Activated CD4-positive, alpha-beta T cell treated with anti-CD3 and anti-CD28 coated beads, Interleukin-2, amount 50 U/mL, for 24 hours (primary cell): ENCODE measurements at places on chromosomes 11 and 22.

DNA sequence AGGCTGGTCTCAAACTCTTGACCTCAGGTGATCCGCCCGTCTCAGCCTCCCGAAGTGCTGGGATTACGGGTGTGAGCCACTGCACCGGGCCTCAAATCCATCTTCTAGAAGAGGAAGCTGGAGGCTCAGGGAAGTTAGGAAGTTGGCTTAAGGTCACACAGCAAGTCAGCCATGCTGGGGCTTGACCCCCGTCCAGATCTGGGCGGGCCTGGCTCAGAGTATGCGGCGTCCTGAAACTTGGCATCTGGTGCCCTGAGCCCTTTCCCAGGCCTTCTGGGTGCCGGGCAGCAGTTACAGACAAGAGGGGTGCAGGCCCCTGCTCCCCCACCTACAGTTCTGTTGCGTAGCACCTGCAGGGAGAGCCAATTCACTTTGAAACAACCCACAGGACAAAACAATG, 11.2 kb downstream of the MPPED1 start:
- no peak for DNase-seq

DNA sequence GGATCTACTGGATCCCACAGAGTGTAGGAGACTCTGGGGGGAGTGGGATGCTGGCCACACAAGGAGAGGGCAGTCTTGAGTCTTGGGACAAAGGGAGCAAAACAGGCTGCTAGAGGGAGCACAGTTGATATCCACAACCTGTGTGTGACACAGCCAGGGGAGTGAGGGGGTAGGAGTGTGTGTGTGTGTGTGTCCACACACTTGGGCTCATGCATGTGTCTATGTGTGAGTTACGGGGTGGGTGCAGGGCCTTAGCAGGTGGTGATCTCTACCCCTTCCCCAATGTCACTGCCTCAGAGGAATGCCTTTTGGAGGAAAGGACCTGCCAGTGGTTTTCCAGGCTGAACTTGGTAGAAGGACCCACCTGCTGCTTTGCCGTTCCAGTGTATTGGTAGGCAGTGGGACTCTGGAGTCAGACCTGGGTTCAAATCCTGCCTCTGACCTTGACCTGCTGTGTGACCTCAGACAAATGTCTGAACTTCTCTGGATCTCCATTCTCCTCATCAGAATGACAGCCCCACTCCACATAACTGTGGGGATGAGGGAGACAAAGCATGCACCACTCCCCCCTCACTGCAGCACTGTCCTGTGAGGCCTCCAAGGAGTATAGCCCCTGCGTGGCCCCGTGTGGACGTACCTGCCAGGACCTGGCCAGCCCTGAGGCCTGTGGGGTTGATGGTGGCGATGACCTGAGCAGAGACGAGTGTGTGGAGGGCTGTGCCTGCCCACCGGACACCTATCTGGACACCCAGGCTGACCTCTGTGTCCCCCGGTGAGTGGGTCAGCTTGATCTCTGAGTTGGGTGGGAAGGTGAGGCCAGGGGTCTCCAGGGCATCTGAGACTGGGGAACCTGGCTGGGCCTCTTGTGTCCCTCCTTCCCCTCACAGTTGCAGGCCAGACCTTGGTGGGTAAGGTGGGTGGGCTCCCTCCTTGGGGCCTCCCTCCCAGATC, 27.4 kb downstream of the OTOG start:
- DNase-seq, result no peak

DNA sequence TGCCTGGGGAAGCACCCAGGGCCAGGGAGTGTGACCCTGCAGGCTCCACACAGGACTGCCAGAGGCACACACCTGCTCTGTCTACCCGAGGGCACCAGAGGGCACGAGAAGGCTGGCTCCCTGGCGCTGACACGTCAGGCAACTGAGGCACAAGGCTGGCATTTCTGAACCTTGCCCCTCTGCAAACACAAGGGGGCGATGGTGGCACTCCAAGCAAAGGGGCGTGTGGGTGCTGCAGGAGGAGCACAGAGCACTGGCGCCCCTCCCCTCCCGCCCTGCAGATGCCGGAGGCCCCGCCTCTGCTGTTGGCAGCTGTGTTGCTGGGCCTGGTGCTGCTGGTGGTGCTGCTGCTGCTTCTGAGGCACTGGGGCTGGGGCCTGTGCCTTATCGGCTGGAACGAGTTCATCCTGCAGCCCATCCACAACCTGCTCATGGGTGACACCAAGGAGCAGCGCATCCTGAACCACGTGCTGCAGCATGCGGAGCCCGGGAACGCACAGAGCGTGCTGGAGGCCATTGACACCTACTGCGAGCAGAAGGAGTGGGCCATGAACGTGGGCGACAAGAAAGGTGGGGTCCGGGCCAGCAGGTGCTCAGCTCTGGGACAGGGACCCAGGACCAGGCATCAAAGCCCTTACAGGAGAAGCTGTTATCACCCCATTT, 20.8 kb upstream of the TXNRD2 start:
- DNase-seq, result peak; percentile 35

GRCh38 chr11:125401235-125401634, 94.8 kb downstream of the FEZ1 start:
- DNase-seq, result no peak

- no peak for DNase-seq
Observed at GRCh38 chr11:31325160-31325559, 44.4 kb downstream of the DCDC1 start.
